ENCODE measurements at places on chromosomes 6 and 20.

DNA sequence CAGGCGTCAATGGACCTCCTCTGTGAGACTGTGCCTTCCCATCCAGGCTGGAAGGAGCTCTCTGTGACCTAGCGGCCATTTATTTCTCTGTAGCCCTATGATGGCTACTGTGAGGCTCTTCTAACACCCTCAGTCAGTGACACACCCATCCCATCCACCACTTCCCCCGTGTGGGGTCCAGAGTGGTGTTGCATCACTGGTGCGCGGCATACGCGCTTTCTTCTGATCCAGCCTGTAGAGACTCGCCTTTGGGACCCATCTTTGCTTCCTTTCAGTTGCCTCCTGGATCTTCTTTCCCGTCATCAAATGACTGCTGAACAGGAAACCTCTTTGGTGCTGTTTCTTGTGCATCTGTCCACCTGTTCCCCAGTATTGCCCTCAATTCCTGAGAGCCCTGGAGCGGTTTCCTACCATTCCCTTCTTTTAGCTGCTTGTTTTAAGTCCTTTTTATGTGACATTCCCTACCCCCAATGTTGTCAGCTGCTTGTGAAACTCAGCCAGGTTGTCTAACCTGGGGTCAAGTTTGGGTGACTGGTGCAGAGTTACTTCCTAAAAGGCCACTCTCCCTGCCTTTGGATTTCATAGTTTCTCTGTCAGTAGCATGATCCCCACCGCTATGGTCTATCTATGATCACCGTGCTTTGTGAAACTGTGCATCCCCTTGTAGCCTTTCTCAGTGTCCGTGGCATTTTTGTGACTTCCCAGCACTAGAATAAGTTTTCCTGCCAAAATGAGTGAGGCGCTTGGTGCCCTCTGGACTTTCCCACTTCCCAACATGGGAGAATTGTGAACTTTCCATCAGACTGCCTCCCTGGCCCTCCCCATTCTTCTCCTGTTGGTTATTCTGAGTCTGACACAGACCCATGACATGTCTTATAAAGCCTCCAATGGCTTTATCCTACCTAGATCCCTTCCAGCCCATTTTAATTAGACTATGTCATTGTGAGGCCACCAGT, 5.7 kb downstream of the PRR3 start:
- DNase-seq: no peak

DNA sequence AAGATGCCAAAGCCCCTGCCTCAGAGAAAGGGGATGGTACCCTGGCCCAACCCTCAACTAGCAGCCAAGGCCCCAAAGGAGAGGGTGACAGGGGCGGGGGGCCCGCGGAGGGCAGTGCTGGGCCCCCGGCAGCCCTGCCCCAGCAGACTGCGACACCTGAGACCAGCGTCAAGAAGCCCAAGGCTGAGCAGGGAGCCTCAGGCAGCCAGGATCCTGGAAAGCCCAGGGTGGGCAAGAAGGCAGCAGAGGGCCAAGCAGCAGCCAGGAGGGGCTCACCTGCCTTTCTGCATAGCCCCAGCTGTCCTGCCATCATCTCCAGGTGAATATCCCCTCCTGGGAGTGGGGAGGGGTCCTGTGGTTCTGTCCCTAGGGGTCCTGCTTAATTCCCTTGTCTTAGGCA, 1.1 kb downstream of the MYLK2 start:
- no peak for DNase-seq

GRCh38 chr6:157530126-157530525, 149.1 kb downstream of the ZDHHC14 start:
- no peak for DNase-seq

- no peak for DNase-seq
Observed at GRCh38 chr6:168791917-168792316, 350.9 kb downstream of the SMOC2 start.

DNA sequence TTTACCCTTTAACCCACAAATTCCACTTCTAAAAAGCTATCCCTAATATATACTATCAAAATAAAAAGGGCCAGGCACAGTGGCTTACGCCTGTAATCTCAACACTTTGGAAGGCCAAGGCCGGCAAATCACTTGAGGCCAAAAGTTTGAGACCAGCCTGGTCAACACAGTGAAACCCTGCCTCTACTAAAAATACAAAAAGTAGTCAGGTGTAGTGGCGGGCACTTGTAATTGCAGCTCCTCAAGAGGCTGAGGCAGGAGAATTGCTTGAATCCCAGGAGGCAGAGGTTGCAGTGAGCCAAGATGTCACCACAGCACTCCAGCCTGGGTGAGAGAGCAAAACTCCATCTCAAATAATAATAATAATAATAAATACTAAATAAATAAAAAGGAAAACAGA, 82.5 kb downstream of the TRIM27 start:
- no peak for DNase-seq

DNA sequence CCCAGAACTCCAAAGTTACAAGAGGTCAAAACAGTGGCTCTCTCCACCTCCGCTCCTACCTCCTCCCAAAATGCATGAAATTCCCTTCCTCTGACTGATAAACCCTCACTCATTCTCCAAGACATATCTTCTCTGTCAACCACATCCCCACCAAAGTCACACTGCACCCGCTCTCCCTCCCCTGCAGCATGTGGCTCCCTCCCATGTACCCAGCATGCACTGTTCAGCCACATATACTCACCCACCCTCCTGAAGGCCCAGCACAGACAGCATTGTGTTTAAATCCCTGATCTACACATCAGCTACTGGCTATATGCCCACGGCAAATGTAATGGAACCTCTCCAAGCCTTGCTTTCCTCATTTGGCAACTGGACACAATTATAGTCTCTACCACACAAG, 5.5 kb upstream of the POU5F1 start:
- no peak for DNase-seq

- no peak for DNase-seq
Observed at GRCh38 chr20:46408281-46408731, 1.9 kb upstream of the ELMO2 start.

GRCh38 chr20:14550655-14551054, 213.2 kb upstream of the FLRT3 start:
- no peak for DNase-seq

DNA sequence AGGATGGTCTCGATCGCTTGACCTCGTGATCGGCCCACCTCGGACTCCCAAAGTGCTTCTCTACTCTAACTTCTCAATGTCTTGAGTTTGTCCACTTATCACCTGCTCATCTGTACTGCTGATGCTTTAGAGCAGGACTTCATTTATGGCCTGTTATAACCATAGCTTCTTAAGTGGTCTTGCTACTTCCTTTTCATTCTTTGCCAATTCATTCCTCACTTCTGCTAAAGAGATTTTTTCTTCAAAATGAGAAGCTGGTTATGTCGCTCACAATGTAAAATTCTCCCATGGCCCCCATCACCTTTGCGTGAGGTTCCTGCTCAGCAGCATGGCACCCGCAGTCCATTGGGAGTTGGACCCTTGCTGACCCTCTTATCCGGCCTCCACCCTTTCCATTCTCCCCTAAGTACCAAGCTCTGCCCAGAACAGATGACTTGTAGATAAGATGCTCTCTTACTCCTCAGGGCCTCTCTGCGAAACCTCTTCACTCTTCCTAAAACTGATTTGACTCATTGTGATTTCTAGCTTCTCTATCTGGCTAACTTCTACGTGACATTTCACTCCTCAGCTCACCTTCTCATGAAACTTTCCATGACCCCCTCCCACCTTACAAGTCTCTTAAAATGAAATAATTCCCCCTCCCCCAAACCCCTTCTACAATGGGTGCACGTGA, 13.9 kb upstream of the CD164 start:
- no peak for DNase-seq

DNA sequence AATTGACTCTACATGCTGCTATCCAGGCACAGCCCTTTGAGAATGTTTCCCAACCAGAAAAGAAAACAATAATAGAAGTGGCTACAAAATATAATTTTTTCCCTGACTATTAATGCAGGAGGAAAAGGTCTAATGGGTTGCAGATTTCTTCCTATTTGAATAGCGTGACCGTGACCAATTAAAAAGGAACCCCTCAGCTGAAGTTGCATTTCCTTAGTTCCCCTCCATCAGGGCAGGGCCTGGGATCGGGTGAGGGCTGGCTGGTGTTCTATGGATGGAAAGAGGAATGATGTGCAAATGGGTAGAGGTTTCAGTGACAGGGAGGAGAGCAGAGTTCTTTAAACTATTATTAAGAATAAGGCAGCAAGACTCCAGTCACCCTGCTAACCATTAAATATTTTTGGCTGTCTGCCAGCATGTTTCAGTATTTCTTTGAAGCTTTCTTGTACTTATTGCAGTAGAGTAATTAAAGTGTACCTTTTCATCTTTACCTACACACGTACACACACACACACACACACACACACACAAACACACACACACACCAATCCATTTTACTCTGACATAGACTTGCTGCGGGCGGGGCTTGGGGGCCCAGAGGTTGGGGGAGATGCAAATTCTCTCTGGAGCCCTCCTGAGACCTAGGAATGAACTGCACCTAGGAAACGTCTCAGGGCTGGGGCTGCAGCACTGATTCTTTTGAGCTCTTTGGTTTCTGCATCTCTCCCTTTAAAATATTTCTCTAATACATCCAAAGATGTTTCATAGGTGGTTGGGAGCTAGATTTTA, 154.8 kb upstream of the SLC35B3 start:
- DNase-seq: no peak

DNA sequence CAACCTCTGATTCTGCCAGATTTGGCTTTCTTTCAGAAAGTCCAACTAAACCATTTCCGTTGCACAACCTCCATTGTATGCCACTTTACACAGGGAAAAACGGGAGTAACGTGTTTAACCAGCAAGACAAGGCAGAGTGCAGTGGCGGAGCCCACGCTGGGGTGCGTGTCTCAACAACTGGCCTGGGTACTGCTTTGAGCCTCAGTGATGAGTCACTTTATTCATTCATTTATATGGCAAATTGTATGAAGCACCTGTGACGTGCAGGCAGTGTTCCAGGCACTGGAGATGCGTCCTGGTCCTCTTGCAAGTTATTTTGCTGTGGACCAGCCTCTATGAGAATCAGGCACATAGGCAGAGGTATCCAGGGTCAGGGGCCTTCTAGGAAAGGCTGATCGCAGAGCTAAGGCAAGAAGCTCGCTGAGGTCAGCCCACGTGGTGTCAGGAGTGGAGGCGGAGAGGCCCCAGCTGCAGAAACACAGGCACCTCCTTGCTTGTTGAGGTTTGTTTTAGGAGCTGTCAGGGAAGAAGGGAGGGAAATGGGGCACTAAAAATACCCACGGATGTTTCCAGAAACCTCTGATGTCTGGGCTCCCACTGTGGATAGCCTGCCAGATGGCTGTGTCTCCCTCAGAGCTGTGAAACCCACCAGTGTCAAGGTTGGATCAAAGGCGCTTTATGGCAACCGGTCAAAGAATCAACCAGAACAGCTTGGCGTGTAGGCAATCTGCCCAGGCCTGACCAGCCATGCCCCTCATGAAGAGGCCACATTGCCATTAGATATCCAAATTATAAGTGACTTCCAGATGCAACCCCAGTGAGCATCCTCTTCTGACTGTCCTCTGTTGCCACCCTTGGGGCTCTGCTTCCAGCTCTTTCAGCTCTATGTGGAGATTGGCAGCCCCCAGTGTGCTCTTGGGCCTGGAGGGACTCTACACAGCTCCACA, 157.2 kb downstream of the CD83 start:
- no peak for DNase-seq

GRCh38 chr6:34284563-34285447, 36.0 kb upstream of the SMIM29 start:
- peak; percentile 62 for DNase-seq

GRCh38 chr6:125798734-125799508, 8.2 kb downstream of the NCOA7 start:
- DNase-seq: no peak

GRCh38 chr6:434051-434705, 42.6 kb downstream of the IRF4 start:
- DNase-seq: no peak

- DNase-seq: no peak
Observed at GRCh38 chr6:27066802-27067201, 180.7 kb upstream of the PRSS16 start.

DNA sequence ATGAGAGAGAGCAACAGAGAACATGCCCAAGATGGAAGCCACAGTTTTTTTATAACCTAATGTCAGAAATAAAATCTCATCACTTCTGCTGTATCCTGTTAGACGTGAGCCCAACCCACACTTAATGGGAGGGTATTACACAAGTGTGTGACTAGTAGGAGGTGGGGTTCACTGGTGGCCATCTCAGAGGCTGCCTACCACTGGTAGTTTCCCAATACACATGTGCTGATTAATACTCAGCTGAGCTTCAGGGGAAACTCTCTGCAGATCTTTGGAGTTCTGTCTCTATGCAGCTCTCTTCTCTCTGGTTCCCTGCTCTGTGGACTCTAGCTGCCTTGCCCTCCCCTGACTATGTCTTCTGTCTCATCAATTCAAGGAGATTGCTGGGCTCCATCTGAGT, 35.7 kb downstream of the CNBD2 start:
- DNase-seq: no peak

DNA sequence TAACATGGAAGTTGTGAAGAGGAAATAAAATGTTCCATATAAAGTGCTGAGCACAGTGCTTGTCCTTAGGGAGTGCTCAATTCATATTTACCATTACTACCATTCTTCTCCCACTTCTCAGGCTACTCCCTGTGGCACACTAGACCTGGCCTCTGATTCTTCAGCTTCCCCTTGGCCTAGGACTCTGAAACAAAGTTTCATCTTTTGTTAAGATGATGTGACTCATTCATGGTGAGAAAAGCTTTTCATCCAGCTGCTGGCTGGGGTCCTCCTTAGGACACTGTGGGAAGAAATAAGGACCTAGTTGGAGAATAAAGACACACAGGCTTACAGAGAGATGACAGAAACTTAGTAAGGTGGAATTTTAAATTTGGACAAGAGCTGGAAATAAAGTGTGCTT, 314.8 kb downstream of the CDC5L start:
- DNase-seq: no peak

- no peak for DNase-seq
Observed at GRCh38 chr6:25660512-25660911, 8.5 kb downstream of the SCGN start.

DNA sequence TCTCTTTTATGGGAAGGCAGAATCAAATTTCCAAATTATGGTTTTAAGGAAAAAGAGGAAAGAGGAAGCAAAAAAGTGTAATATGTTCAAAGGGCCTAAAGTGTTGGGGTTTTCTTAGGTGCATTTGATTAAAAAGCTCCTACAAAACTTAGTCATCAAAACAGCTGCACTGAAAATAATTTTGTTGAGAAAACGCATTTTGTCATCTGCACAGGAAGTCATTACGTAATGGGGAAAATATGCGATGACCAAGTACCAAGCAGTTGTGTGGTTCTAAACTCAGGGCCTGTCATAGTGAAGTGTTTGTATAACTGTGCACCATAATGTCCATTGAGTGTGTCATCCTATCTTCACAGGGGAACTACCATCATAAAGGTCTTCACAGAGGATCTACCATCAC, 15.6 kb downstream of the HAO1 start:
- no peak for DNase-seq

GRCh38 chr6:154931711-154932424, 63.2 kb upstream of the TIAM2 start:
- DNase-seq: no peak
